Stimulated activated CD8-positive, alpha-beta memory T cell treated with anti-CD3 and anti-CD28 coated beads, Interleukin-12 subunit alpha, Interleukin-12 subunit beta, amount 100 ng/mL, for 1 hour (primary cell): ENCODE measurements at places on chromosomes 4 and X.

GRCh38 chrX:43836435-43837184 is 45.6 kb downstream of the MAOB start:
- no peak for DNase-seq

DNA sequence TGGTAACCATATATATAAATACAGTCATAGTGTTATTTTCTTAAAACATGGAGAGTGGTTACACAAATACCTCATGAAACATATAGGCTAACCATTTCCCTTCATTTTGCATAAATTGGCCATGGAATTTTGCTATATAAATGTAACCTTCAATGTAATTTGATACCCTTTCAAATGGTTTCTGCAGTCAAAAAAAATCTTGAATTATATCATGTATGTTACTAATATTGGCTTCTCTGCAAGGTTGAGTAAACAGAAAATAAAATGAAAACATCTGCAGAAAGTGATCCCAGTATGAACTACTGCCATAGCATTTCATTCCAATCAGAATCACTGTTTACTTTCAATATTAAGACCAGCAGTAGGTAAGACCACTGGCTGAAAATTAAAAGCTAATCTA is 1165.9 kb upstream of the TENM3 start:
- no peak for DNase-seq

- DNase-seq: no peak
Measured at GRCh38 chr4:25538430-25538829, 117.2 kb upstream of the SLC34A2 start.

- DNase-seq: no peak
Measured at GRCh38 chr4:169377367-169377766, 106.6 kb upstream of the SH3RF1 start.

DNA sequence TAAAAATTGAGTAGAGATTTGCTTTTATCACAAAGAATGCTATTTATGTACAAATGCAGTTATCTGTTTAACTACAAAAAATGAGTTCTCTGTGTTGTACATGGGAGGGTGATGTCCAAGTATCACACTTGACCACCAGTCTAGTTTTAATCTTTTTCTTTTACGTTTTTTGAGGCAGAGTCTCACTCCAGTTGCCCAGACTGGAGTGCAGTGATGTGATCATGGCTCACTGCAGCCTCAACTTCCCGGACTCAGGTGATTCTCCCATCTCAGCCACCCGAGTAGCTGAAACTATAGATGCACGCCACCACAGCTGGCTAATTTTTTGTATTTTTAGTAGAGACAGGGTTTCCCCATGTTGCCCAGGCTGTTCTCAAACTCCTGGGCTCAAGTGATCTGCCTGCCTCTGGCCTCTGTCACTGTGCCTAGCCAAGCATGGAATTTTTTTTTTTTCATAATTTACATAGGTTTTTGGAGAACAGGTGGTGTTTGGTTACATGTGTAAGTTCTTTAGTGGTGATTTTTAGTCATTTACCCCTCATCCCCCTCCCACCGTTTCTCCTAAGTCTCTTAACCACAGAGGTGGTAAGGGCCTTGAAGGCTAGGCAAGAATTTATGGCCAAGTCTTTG is 47.9 kb upstream of the RPA4 start:
- no peak for DNase-seq

DNA sequence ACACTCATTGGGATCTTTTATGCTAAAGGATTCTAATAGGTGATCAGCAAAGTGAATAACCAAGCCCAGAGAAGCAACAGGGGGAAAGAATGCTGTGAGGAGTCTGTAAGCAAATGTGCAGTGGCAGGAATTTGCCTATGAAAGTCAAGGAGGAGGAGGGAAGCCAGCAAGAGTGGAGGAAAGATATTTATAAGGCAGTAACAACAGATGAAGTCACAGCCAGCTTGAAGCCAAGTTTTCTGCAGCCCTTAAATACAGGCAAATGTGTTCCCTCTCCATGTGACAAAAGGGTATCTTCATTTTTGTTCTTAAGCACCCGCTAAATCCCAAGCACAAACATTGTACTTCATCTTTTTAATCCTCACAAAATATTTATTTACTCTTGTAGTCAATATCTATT is 275.0 kb upstream of the CLNK start:
- DNase-seq: no peak

GRCh38 chr4:152185786-152186550 is 349.9 kb downstream of the FBXW7 start:
- no peak for DNase-seq

DNA sequence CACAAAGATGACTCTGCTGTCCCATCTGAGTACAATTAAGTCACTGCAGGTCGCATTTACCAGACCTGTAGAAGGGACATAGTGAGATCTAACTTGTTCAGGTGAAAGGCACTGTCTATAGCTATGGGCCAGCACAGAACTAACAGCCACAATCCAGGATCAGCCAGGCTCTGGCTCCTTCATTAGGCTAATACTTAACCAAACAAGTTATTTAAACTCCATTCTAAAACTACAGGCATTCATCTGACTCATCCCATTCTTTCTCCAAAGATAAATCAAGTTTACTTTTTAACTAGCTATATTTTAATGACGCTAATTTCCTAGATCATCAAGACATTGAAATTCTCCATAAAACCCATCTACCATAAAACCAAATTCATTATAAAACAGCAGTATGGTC is 62.5 kb downstream of the STX18 start:
- DNase-seq: no peak

DNA sequence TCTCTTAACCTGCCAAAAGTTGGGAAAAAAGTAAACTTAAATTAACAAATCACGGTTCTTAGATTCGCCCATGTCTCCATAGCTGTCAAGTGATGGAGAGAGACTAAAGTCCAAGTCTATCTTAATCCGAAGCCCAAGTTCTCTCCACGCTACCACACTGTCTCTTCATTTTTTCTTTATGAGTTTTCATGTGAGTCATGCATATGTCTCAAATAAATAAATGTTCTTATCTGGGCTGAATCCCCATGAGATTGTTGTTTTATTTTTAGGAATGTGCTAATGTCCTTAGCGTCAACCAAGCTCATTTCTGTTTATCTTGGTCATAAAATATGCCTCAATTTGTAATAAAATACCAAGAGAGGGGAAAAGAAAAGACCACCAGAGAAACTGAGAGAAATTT is 169.3 kb downstream of the RCHY1 start:
- DNase-seq: no peak

- no peak for DNase-seq
Measured at GRCh38 chrX:147890756-147891155, 21.0 kb upstream of the FMR1 start.

DNA sequence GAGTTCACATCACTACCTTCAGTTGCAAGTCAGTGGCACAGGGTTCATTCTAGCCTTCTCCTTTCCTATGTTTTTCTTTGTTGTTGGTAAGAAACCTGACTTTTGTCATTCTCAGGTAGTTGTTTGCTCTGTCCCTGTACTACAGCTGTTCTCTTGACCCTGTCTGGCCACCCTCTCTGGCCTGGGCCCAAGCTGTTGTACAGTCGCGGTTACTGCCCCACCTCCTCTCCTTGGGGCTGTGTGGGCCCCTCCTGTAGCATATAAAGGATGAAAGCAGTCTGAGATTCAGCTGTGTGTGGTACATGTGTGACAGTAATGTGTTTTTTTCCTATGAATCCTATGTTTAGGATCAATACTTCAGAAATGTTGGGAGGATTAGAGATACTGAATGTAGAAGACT is 12.5 kb downstream of the MOB1B start:
- DNase-seq: no peak

DNA sequence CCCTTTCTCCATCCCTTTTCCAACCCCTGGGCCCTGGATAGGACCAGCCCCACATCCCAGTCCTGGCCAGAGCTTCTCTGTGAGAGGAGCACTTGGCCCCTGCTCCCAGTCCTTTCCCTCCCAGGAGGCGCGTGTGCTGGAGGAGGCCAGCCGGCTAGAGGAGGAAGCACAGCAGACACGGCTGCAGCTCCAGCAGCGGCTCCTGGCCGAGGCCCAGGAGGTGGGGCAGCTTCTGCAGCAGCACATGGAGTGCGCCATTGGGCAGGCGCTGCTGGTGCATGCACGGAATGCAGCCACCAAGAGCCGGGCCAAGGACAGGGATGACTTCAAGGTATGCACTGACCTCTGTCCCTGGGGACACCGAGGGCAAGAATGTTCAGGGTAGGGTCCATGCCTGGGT is 87.5 kb downstream of the EVC start:
- no peak for DNase-seq

GRCh38 chrX:38327775-38328081 is 419 bp upstream of the RPGR start:
- no peak for DNase-seq

DNA sequence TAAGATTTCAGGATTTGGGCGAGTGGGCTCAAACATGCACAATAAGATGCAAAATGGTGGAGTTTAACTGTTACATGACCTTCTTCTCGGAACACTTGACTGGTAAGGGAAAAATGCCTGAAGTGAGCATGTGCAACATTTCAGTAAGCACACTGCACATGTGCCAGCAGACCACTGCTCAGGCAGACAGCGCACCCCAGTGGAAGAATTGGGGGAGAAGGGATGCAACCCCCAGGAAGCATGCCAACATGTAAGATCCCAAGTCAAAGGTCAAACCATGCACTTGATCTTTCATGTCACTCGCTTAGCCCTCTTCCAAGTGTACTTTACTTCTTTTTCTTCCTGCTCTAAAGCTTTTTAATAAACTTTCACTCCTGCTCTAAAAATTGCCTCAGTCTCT is 256.3 kb downstream of the CENPC start:
- no peak for DNase-seq

DNA sequence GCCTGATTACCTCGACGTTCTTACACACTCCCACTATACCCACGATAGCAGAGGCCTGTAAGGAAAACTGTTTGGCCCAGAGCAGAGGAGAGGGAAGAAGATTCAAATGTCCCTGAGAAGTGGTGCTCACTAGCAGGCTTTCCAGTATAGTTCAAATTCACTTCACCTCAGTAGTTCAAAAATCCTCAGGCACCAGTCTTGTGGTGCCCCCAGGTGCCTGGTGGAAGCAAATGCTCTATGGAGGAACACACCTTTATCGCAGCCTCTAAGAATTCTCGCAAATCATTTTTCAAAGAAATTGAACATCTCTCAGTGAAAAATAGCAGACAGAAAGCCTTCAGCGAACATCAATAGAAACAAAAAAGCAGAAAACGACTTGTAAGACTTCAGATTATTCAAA is 12.2 kb upstream of the MTMR1 start:
- DNase-seq: no peak

DNA sequence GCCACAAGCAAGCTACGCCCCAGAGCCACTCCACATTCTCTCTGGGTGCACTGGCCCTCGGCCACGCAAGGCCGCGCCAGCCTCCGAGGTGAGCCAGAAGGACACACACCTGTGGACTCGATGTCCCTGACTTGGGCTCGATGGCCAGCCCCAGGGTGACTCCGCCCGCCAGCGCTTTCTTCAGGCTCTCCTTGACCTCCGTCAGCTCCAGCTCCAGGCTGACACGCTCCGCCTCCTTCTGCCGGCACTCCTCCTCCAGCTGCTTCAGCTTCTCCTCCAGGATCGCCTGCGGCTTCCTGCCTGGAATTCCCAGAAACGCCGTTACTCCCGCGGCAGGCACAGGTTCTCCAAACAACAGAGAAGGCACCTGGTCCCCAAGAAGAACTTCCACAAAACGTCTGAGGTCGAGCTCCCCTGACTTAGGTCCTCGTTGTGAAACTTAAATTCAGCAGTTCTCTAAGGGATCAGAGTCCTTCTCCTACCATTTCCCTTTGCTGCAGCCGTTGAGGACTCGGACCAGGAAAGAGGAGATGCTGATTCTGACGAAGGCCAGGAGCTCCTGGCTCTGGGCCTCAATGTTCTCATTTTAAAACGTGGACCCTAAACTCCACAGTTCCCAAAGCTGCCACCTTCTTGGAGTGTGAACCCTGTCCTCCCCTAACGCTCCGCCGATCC is 166.8 kb downstream of the AFAP1 start:
- DNase-seq: no peak
